Endothelial cell of umbilical vein (primary cell): ENCODE measurements at places on chromosomes 6 and 20. TPM values are rescaled to one million over a fixed set of nuclear protein-coding genes. Genes with fewer than 3 reads are reported as not detected.

- no peak for DNase-seq
Observed at GRCh38 chr6:45787384-45787783, 228.3 kb downstream of the CLIC5 start.

DNA sequence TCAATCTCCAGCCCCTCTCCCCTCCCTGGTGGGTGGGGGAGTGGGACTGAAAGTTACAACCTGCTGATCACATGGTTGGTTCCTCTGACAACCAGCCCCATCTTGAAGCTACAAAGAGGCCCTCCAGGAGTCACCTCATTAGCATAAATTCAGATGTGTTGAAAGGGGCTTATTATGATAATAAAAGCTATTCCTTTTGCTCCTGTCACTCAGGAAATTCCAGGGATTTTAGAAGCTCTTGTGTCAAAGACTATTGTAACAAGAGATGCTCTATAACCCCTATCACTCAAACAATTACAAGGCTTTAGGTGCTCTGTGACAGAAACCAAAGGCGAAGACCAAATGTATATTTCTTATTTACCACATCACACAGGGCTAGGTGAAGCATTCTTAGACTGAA is 30.1 kb upstream of the MBOAT1 start:
- DNase-seq: no peak

CLDN20 gene
- total RNA-seq: not detected in 2 replicates

TFAP2B gene
- not detected in 2 replicates for total RNA-seq

RSPH9 gene
- 0.12 and 0.27 TPM in 2 replicates for total RNA-seq

GRCh38 chr6:108302386-108302785 is 7.5 kb downstream of the AFG1L start:
- DNase-seq: no peak

DNA sequence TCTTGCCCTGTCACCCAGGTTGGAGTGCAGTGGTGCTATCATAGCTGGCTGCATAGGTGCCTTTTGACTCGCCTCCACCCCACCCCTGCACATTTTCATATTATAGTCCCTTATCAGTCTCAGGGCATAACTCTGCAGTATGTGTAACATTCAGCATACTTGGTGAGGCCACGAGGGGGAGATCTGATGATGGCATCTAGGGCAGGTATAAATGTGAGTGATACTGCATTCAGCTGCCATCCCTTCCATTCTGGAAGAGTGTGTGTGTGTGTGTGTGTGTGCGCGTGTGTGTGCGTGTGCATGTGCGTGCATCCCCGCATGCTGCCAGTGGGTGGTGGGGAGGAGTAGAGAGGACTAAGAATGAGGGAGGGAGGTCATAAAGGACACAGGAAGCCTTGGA is 81.4 kb downstream of the JARID2 start:
- DNase-seq: no peak

- no peak for DNase-seq
Observed at GRCh38 chr6:39433630-39434029, 111.1 kb upstream of the KCNK16 start.

DNA sequence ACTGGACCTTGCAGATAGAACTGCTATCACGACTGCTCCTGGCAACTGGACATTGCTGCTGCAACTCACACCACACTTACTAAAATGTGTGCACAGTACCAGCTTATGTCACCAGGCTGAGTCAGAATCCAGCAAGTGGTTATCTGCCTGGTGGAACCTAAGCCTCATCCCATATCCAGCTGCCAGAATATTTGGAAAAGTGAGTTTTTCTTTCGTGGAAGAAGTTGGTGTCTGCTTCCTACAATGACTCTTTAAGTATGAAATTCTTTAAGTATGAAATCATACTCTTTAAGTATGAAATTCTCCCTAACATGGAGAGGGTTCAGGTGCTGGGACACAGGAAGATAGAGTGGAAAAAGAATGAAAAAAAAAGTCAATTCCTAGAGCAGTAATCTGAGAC is 16.4 kb upstream of the POLR1H start:
- DNase-seq: no peak

LPA gene
- total RNA-seq: not detected in 2 replicates

DNA sequence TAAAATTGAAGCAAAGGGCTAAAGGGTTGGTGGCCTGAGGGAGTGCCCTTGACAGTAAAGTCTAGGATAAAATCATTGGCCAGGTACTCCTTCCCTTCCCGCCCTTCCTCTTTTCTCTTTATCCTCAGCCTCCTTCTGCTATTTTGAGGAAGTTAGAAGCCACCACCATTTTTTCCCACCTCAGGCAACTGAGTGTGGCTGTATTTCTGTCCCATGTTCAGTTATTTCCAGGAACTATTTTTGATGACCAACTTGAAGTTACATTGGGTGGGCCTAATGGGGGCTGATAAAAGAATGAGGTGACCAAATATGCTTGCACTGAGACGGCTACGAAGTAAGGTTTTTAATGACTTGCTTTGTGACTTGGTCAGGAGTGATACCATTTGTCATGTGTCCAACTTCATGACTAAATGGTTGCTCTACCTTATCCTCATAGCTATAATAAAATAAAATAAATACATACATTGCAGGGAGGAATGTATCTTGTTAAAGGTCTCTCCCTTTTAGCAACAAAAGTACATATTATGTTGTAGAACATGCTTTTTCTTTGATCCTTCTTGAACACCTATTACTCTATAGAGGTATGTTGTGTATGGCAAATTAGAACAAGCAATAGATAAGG is 12.0 kb downstream of the PTPN1 start:
- DNase-seq: no peak

DNA sequence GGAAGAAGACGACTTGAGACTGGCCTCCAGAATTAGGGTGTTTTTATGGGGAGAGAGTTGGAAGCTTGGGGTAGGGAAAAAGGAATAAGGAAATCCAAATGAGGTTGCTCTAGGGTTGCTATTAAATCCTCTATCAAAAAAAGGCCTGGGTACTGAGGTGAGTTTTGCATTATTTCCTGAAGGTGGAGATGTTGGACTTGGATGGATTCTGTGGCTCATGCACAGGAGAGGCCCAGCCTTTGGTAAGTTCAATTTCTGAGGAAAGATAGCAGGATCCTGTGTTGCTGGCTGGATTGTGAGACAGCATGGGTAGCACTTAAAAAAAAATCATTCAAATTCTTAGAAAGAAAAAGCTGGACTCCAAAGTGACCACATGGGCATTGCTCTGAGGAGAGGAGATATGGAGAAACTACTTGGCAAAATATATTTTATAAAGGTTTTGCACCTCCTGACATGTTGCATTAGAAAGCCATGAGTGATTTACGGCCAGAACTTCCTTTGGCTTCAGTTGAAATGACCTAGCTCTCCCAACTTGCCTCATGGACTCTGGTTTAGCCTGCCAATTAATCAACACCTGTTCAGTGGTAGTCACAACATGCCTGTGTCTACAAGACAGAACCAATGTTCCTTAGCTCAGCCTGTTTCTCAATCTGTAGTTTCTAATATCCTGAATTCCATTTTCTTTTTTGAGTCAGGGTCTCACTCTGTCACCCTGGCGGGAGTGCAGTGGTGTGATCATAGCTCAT is 152.1 kb upstream of the RALGAPA2 start:
- DNase-seq: no peak

GRCh38 chr20:3543901-3544507 is 73.2 kb downstream of the ATRN start:
- no peak for DNase-seq

- no peak for DNase-seq
Observed at GRCh38 chr6:166084951-166085350, 82.7 kb downstream of the TBXT start.

DNA sequence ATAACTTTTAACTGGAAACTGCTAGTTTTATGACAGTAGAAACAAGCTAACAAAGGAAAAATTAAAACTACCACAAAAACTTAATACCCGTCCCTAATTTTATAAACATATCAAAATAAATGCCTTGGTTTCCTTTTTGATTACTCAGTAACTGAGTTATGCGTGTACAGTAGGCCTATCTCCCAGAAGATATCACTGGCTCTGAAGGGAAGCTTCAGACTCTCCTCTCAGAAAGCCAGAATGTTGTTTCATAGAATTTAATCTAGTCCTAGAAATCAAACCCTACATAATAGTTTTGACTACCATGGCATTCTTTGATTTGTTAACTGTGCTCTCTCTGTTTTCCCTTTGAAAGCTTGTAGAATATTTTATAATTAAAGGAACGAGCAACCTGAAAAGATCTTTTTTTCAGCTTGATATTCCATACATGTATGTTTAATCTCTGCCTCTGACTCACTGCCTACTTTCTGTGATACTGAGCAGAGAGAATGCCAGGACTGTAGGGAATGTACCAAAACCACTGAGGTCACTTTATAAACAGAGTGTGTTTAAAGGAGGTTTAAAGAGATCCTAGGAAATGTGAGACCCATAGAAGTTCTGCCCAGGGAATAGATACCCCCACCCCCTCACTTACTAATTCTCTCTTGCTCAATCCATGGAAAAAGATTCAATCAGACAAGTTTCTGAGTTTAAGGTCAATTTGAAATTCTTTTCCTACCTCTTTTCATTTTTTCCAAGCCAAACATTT is 311.5 kb downstream of the HDGFL1 start:
- DNase-seq: peak; percentile 92

DNA sequence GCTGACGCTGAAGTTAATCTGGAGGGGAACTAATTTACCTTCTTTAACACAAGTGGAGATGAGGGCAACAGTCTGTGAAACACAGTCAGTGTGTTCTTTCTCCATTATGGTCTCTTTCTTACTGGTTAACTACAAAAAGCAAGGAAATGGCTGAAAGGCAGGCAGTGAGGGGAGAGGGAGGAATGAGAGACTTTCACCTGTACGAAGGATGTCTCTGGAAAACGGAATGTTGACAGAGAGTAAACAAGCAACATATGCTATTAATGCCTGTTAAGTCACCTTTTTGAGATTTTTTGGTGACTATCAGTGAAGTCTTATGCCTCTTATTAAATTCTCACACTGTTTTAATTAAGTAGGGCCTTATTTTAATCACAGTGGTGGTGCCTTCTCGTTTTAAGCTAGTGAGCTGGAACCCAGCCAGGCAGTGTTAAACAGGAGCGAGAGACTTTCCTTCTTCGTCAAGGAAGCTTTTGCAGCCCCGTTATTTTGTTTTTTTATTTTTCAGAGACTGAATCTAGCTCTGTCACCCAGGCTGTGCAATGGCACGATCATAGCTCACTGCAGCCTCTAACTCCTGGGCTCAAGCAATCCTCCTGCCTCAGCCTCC is 165.6 kb downstream of the ATXN1 start:
- DNase-seq: no peak

ZBTB2 gene
- total RNA-seq: 13.1 and 13.6 TPM in 2 replicates

- DNase-seq: no peak
Observed at GRCh38 chr6:30570740-30571074, 535 bp upstream of the ABCF1 start.

- DNase-seq: no peak
Observed at GRCh38 chr6:1063671-1064355, 248.1 kb upstream of the FOXQ1 start.

DDX43 gene
- 0.92 and 0.95 TPM in 2 replicates for total RNA-seq

DNA sequence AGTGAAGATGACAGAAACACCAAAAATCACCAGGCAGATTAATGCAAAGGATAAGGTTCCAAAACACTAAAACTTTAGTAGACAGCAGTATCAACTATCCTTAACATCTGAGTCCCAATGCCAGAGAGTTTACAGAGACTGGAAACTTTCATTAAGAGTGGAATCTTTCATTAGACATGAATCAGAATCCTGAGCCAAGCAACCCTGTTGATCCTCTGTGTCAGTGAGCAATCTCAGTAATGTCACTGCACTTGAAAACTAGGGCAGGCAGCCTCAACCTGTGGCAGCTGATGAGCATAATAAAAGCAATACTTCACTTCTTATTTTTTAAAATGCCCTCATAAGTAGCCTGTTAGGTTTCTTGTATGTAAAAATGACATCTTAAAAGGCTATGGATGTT is 252.8 kb upstream of the PLN start:
- no peak for DNase-seq

DNA sequence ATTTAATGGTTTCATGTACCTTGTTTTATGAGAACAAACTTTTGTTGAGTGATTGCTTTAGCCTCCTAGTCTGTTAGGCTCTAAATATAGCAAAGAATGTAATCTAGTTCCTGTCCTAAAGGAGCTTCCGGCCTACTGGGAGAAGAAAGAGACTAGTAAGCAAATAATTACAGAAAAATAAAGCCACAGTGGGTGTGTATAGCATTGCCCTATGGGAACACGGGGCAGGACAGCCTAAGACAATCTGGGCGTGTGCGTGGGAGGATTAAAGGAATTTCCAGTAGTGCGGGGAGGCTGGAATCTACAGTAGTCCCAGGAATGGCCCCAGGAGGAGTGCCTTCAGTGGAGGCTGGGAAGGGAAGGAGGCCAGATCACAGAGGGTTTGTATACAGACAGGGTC is 98.1 kb upstream of the AKAP12 start:
- DNase-seq: peak; percentile 61

DNA sequence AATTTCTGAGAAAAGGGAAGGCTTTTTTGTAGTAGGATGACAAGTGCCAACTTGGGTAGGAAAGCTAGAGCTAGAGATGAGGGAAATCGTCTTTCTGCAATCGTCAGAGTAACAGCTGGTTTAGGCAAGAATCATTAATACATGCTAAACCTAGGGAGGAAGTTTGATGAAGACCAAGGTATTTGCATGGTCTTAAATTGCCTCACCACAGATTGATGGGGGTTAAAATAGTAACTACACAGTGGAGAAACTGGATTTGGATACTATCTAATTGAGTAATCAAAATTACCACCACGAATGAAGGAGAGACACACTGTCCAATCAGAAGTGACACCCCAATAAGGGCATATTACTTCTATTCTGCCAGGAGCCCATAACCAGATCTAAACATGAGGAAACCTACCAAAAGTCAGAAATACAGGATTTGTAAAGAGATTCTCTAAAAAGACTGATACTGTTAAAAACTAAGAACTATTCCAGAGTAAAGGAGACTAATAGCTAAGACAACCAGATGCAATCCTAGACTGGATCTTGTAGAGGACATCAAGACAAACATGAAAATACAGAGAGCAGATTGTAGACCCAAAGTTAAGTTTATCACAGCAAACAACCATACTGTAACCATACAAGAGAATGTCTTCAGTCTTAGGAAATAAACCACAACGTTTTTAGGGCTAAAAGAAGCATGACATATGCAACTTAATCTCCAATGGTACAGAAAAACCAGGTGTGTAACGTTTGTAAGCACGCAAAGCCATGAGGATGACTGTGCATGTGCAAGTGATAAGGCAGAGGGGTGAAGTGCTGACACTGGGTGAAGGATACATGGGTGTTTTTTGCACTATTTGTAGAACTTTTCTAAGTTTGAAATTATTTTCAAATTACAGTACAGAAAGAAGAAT is 21.8 kb downstream of the SNX5 start:
- no peak for DNase-seq

DNA sequence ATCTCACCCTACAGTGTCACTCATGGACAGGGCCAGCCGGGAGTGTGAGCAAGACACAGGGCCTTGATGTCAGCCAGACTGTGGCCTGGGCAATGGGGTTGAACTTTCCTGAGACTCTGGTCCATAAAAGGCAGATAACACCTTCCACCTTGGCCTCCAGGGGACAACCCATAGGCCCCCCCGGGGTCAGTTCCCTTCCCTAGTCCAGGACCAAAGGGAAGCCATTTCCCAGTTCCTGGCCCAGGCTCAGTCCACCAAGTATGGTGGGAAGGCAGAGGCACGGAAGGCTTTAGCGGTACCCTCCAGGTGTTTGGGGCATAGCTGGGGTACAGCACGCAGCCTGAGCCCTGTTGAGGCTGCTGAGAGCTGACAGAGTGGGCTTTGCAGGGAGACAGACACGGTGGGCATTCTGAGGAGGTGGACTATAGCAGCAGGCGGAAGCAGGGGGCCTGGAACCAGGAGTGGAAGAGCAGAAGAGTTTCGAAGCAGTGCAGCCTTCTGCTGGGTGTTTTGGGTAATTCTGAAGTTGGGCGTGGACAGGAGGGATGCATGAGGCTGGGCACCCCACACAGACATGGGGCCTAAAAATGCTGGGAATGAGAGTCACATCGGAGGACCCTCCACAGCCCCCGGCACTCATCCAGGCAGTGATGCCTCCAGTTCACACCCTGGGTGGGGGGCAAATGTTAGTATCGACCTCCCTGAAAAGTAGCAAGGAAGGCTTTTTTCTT is 43.9 kb upstream of the CD93 start:
- DNase-seq: no peak
